Fibroblast of lung (primary cell): ENCODE measurements at places on chromosomes 2 and 18.
A peak's percentile ranks its signal among the peaks of the same experiment; 100 is the strongest.

- no peak for DNase-seq
Measured at GRCh38 chr2:144570566-144570965, 50.6 kb upstream of the ZEB2 start.

GRCh38 chr2:88081924-88082608 lies 14.4 kb downstream of the SMYD1 start:
- DNase-seq: no peak

- peak; percentile 39 for DNase-seq
Measured at GRCh38 chr2:111669928-111670695, 213.9 kb downstream of the ANAPC1 start.

DNA sequence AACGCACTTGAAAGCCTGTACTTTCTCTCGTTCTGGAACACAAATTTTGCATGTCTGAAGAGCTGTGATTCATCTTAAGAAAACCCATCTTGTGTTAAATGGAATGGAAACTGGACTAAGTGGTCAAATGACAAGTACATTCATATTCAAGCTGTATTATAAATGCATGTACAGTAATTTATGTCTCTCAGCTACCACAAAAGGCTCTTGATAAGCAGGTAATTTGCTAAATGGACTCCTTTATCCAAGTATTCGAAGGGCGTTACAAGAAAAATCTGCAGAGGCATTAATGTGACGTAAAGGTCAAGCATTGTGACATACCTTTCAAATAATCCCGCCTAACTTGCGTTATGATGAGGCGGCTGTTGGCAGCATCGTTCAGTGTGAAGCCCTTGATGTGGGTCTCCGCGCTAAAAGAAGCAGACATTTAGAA lies 66.6 kb downstream of the ABCG8 start:
- DNase-seq: no peak

DNA sequence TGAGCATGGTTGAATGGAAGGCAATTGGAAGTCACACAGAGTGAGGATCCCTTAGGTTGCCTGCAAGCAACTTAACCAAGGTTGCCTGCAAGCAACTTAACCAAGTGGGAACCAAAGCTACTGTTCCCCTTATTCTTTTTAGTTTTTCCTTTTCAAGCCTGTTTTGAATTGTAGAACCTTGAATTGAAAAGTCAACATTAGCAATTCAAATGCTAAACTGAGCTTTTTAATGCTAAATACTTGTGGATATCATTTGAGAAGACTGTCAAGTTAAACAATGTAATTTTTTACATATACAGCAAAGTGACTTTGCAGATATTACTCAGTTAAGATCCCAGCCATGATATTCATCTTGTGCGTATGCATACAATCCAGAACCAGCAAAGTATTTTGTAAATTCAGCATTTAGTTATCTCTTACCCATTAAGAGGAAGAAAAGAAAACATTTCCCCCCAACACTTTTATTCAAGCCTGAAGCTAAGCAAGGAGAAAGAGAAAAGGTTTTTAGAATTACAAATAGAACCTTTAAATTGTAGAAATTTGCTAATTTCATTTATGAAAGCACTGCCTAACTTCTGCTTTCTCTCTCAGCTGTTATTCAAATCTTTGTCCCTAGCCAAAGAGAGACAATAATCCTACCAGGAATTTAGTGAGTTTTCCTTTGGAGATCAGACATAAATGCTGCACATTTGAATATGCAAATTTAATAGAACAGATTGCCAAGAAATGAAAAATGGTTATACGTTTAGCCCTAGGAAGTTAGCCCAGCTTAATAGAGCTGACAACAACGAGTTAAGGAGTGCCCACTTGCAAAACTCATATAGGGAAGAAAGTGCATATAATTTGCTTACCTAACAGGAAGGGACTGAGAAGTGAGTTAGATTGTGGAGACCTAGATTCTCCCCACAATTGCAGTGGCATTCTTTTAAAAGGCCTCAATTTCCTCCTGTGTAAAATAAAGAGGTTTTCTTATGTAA lies 643.2 kb upstream of the PIK3C3 start:
- no peak for DNase-seq

DNA sequence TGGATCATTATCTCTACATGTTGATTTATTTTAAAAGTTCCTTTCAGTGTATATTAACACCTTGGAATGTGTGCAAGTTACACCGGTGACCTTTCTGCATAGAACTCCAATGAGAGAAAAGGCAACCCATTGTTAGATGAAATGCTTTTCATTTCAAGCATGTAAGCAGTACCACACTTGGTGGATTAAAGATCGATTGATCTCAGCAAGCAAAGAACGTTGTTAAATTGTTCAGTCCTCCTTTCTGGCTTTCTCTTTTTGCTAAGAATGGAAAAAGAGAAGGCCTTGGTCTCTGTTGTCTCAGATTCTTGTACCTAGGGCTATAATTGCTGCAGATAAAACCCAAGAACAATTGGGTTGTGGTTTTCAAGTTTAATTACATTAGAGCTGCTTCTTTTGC lies 843.0 kb downstream of the DPP10 start:
- DNase-seq: no peak

DNA sequence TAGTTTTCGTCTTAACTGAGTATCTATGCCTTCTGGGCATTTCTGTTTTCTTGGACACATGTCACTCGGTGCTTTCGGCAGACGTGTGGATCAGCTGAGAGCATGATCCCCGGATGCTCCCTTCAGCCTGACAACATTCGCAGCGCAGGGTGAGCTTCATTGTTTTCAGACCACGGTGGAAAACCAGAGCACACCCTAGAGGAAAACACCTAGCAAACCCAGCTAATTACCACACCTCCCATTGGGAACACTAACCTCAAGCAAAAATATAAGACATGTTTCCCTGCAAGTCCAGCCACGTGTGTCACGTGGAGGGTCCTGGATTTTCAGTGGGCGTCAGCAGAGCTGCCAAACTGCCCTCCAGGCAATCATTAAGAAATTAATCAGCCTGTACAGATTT lies 31.0 kb downstream of the ANKRD29 start:
- DNase-seq: no peak

GRCh38 chr2:71891155-71891554 lies 256.5 kb downstream of the CYP26B1 start:
- DNase-seq: no peak
